ENCODE measurements at places on chromosomes 2 and 18.

DNA sequence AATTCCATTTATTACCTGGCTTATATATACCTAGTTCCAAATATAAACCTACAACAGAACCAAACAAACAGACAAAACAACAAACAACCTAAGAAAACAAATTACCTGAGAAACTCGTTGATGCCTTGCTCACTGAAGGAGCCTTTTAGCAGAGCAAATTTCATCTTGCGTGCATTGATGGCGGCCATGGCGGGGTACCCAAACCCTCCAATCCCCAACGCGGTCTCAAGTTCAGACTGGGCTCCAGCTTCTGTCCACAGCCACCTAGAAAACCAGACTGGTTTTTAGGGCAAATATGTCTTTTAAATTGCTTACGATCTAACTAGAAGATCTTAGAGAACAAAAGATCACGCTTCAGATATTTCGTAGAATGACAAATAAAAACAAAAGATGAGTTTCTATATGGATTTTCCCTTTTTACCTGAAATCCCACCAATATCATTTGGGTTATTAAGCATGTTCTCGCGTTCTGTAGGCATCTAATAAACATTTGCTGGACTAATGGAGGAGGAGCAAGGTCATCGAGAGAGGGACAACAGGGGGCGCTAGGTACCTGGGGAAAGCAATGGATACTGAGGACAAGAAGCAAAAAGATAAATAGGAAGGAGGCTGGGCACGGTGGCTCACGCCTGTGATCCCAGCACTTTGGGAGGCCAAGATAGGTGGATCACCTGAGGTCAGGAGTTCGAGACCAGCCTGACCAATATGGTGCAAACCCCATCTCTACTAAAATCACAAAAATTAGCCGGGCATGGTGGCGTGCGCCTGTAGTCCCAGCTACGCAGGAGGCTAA, 25.2 kb downstream of the PDIA6 start:
- DNase-seq, result no peak

GRCh38 chr2:223549215-223549614, 52.9 kb downstream of the SCG2 start:
- no peak for DNase-seq

GRCh38 chr18:9174302-9174701, 37.7 kb downstream of the ANKRD12 start:
- no peak for DNase-seq

GRCh38 chr2:15042801-15043217, 410.3 kb downstream of the LRATD1 start:
- DNase-seq, result no peak

- DNase-seq, result no peak
Observed at GRCh38 chr18:13289481-13290205, 71.1 kb downstream of the LDLRAD4 start.

DNA sequence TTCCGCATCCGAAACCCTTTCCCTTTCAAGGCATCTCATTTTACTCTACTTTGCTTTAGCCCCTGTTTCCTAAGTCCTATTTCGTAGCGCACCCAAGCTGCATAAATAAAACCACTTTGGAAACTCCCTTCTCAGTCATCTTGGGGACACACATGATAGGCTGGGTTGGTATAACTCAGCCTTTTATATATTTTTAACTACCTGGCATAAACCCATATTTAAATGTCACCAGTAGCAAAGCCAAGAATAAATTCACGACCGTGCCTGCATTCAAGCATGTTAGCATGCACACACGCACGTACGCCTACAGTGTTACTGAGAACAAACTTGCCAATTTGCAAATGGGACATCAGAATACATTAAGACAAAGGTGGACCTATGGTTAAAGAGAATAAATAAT, 564.7 kb upstream of the PIK3C3 start:
- no peak for DNase-seq

GRCh38 chr18:12741351-12741750, 38.5 kb downstream of the PSMG2 start:
- no peak for DNase-seq

DNA sequence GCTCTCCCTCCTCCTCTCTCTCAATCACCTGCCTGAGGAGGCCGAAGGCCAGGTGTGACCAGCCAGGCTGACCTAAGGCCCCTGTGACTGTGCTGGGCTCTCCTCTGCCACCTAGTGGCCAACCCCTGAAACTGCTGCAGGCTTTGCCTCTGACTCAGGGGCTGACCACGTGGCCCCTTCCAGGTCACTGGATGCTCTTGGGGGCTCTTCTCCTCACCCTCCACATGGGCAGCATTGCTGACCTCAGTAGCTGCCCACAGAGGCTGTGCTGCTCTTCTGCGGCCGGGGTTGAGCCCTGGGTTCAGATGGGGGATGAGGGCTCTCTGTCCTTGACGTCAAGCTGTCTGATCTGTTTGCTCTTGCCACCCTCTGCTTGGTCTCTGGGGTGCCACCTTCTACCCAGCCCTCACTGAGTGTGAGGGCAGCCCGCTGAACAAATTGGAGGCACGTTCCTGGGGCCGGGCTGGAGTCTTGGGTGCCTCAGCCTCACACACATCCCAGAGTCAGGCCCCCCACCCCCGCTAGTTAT, 122.7 kb downstream of the TWIST2 start:
- peak; percentile 20 for DNase-seq

DNA sequence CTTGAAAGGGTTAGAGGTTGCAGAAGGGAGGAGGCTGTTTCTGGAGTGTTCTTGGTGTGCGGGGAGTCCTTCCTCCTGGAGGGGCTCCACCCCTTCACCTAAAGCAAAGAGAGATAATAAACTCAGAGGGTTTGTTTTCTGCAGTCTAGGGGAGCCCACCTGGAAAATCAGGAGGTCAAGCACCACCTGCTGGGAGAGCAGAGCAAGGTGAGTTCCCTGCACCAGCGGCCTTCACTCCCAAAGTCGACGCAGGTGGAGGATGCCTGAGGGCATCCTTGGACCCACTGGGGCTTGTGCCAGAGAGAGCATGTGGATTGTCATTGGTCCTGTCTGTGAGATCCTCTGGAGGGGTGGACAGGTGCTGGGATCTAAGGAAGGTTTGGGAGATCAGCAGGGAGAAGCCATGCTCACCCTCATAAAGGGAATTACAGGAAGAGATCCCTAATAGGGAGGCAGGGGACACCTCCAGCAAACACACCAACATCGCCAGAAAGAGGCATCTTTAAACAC, 116.7 kb downstream of the KCNF1 start:
- no peak for DNase-seq

DNA sequence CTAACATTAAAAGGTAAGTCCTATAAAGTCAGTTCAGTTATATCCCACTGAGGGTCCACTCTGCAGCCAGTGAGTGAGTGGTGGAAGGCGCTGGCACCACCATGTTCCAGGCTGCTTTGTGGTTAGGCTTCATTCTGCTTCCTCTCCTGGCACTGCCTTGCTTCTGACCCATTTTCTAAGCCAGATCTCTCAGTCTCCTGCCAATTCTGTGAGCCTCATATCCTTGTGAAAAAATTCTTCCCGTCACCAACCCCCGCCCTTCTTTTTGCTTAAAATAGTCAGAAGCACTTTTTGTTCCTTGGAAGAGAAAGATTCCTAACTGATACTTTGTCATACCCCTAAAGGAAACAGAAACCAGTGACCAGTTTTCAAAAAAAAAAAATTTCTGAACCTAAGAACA, 139.8 kb upstream of the NCK2 start:
- no peak for DNase-seq

- DNase-seq, result no peak
Observed at GRCh38 chr2:47561906-47562305, 158.9 kb downstream of the MSH2 start.

- no peak for DNase-seq
Observed at GRCh38 chr2:167833294-167833693, 414.1 kb downstream of the STK39 start.

GRCh38 chr2:95292623-95293260, 4.4 kb upstream of the KCNIP3 start:
- no peak for DNase-seq

DNA sequence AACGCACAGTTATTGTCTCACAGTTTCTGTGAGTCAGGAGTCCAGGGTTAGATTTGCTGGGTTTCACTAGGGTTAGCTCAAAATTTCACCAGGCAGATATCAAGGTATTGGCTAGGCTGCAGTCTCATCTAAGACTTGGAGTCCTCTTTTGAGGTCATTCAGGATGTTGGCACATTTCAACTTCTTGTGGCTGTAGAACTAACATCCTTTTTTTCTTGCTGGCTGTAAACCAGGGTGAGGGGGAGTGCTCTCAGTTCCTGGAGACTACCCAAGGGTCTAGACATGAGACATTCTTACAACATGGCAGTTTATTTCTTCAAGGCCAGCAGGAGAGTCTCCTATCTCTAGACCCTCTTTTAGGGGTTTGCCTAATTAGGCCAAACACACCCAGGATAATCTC, 12.8 kb upstream of the CAVIN2 start:
- DNase-seq, result no peak

GRCh38 chr18:57787068-57787685, 15.9 kb downstream of the ATP8B1 start:
- no peak for DNase-seq

DNA sequence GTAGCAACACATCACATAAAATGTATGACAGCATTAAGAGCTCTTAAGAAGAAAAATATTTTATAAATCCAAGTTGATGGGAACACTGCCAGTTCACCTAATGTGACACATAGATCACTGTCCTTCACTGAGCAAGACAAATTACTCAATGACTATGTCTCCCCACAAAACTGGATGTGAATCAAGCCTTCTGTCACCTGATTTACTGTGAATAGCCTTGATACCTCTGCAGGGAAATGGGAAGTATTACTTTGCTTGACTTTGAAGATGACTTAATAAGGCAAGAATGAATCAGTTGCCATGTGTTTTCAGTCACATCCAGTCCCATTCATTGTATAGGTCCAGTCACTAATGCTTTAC, 94.6 kb downstream of the NYAP2 start:
- DNase-seq, result no peak

GRCh38 chr2:232038251-232038880, 76.9 kb downstream of the DIS3L2 start:
- no peak for DNase-seq

DNA sequence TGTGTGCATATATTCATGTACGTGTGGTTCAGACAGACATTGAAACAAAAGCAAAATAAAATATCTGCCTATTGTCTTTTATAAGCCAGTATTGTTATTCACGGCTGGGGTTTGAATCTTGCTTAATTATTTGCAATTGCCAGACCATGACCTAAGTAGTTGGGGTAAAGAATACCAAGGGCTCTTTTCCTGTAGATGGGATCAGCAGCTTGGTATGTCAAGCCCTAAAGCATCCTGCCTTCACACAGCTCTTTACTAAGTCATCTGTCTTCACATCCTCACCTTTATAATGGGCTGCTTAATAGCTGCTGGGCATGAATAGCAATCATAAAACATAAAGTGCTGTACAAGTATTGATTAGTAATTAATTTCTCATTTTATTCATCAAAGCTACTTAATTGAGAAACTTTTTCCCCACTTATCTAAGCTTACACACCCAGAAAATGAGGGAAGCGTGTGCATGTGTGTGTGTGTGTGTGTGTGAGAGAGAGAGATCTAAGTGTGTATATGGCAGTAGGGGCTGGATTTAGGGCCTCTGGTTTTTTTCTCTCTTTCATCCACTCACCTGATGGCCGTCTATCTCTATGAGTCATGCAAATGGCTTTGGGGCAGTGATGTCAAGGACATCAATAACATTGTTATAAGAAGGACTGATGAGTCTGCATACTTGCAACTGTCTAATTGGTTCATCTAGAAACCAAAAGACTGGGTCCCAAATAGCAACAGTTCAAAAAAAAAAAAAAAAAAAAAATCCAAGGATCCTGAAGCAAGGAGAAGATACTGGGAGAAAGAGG, 244.1 kb upstream of the TNP1 start:
- DNase-seq, result no peak

DNA sequence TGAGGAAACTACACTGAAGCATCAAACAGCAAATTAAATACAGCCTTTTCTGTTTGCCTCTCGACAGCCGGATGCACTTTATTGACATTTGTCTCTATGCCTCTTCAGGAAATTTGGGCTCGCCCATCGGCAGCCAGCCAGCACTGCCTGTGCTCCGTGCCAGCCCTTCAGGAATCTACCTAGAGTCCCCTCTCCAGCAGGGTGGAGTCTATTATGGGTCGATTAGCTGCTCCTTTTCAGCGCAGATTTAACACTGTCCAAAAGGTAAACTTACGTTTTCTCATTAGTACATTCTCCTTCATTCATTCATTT, 91.5 kb downstream of the MYCN start:
- DNase-seq, result no peak

DNA sequence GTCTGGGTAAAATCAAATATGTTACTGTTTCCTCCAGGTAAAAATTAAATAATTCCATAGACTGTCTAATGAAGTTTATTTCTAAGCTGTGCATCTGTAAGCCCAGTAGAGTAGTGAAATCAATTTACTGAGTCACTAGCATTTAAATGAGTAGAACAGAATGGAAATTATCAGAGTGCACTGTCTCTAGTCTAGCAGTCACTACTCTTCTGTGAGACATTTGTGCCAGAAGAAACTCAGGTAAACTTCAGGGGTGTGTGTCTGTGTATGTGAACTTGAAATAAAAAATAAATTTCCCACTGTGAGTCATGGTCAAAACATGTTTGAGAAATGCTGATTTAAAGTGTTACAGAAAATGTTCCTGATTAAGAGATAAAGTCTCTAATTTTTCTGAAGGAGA, 146.4 kb downstream of the RIF1 start:
- DNase-seq, result no peak

GRCh38 chr2:178924817-178925216, 117.6 kb upstream of the TTN start:
- DNase-seq, result no peak

DNA sequence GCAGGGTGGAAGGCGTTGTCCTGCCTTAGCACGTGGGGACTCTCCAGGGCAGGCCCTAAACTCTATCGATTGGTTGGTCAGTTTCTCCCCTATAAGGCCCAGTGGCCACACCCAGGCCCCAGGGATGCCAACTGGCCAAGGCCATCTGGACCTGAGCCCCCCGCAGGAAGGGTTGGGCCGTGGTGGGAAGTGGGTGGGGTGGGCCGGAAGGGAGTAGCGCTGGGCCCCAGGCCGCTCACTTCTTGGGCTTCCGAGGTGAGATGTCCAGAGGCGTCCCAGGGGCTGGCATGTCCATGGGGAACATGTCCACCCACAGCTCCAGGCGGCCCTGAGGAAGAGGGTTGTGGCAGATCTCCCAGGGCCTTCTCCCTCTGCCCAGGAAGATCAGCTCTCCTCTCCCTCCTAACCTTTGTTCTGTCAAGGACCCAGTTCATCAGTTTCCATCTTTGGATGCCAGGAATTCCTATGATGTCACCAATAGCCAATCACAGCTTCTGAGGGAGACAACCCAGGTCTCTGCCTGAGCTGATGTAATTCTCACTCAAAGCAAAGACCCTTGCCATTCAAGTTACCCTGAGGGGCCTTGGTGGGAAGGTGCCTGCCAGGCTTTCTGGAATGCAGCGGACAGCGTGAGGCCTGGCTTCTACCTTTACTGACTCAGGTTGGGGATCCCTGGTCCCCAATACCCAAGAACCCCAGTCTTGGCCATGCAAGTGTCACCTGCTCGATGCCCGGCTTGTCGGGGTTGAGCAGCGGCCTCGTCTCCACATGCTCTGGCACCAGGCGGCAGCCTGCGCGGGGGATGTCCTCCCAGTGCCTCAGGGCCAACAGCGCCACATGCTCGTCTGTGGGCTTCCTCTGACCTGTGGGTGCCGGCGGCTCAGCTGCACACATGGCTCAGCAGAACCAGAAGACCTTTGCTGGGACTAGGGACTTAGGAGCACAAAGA, 14.4 kb downstream of the OTOF start:
- no peak for DNase-seq
